A549 (cell line): ENCODE measurements at places on chromosomes 4 and X.

GRCh38 chr4:46955601-46956000, 37.8 kb downstream of the GABRA4 start:
- DNase-seq, result no peak

- no peak for DNase-seq
Measured at GRCh38 chrX:153590961-153591956, 7.7 kb downstream of the CCNQ start.

- DNase-seq, result no peak
Measured at GRCh38 chr4:74930162-74930561, 2.8 kb upstream of the PARM1 start.

GRCh38 chr4:45072981-45073380, 346.6 kb upstream of the GNPDA2 start:
- DNase-seq, result no peak

DNA sequence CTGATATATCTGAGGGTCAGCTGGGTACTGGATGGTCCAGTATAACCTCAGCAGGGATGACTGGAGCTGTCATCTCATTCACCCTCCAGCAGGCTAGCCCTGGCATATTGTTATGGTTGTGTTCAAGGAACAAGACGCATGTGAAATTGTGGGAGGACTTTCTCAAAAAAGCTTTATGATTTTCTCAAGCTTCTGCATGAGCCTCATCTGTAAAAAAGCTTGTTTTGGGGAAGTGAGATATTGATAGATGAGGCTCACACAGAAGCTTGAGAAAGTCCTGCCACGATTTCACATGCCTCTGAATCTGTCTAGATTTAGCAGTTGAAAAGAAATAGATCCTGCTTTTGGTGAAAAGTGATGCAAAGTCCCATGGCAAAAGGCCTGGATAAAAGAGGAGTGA, 93.4 kb downstream of the SPCS3 start:
- no peak for DNase-seq

GRCh38 chrX:100512471-100512870, 72.3 kb upstream of the TNMD start:
- peak; percentile 25 for DNase-seq

GRCh38 chr4:110198049-110198434, 373 bp downstream of the ELOVL6 start:
- DNase-seq, result peak; percentile 12

- DNase-seq, result no peak
Measured at GRCh38 chr4:67020438-67020797, 524.9 kb downstream of the CENPC start.

DNA sequence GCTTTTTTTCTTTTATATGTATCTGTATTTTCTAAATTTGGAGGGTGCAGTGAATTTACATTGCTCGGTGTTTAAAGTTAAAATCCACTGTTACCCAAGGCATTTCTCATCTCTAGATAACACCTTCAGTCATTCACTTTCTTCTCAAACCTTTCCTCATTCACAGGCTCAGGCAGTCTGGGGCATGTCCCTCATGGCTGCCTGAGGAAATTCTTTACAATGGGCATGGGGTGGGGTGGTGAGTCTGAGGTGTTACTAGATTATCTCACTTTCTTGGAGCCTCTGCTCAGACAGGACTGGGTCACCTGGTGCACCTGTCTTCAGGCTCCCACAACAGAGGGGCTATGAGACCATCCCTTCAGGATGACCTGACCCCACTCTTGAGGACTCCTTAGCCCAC, 17.4 kb downstream of the CCDC149 start:
- DNase-seq, result no peak
